ENCODE measurements at places on chromosomes 12 and 14.

- DNase-seq: peak; percentile 4
These were observed 41.6 kb upstream of the NTF3 start for GRCh38 chr12:5390174-5390799.

DNA sequence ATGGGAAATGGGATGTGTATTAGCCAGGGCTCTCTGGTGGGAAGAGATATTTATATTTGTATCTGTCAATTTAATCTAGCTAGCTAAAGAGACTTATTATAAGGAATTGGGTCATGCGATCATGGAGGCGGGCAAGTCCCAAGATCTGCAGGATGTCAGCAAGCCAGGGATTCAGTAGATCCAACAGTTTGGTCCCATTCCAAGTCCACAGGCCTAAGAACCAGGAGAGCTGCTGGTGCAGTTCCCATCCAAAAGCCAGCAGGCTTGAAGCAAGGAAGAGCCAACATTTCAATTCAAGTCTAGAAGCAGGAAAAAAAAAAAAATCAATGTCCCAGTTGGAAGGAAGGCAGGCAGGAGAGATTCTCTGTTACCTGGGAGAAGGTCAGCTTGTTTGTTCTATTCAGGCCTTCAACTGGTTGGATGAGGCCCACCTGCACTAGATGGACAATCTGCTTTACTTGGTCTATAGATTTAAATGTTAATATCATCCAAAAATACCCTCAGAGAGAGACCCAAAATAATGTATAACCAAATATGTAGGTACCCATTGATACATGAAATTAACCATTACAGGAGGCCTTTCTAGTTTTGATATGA lies 60.7 kb upstream of the BCAT1 start:
- no peak for DNase-seq

DNA sequence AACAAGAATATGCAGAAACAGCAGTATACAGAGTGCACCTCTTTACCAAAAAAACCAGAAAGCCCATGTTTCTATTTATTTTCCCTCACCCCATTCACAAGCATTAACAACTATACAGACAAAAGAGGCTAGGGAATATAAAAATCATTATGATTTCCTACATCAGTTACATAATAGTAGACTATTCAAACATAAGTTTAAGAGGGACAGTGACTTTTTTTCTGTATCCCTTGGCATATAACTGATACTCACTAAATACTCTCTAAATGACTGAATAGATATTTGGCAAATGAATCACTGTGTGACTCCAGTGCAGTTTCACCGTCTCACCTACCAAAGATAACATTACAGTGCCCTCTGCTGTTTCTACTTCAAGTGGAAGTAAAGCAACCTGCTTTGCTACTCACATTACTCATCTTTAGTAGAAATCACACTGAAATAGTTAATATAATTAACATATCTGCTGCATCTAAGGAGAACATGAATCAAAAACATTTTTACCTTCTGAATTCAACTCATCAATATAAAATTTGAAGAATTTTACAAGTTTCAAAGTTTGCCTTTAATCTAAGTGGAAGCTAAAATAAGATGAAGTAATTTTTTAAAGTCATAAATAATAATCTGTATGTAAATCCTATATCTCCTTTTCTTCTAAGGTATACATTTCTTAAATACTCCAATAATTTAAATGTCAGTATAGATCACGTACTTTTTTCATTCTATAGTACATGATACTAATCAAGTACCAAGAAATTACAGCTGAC lies 103.8 kb downstream of the OSBPL8 start:
- peak; percentile 64 for DNase-seq

- no peak for DNase-seq
These were observed 983.6 kb downstream of the FLRT2 start for GRCh38 chr14:86513564-86513963.

- no peak for DNase-seq
These were observed 171.9 kb downstream of the RGS6 start for GRCh38 chr14:72104011-72104613.

DNA sequence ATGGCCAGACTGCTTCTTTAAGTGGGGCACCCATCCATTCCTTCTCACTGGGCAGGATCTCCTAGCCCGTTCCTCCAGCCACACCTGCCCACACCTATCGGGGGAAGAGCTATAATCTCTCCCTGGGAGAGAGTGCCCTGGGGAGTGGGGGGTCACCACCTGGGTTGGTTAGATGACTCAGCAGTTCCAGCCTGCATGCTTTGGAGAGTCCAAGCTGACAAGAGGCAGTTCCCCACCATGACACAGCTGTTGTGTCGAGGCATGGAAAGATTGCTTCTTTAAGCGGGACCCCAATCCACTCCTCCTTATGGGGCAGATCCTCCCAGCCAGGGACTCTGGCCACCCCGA lies 52.6 kb upstream of the PPFIA2 start:
- no peak for DNase-seq

- no peak for DNase-seq
These were observed 990.3 kb downstream of the AACS start for GRCh38 chr12:126055521-126055920.
